H54 (cell line): ENCODE measurements at places on chromosomes 12 and 14.
A peak's percentile ranks its signal among the peaks of the same experiment; 100 is the strongest.

- DNase-seq = no peak
Observed at GRCh38 chr14:53533384-53533970, 380.4 kb upstream of the DDHD1 start.

DNA sequence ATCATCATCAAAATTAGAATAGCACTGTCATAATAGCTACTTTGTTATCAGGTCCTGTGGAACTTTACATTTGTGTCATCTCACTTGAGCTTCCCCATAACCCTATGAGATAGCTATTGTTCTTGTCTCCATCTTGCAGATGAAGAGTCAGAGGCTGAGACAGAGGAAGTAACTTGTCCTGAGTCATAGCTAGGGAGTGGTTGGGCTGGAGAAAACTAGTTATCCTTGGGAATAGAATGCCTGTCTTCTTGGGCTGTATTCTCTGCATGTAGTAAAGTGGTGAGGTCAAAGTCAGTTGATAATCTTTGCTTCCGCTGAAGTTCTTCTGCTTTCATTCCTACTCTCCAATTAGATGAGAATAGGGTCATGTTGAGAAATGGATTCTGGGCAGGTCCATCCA is 117.0 kb downstream of the SMOC1 start:
- peak; percentile 26 for DNase-seq

- no peak for DNase-seq
Observed at GRCh38 chr14:101402936-101403660, 158.2 kb upstream of the DIO3 start.

- DNase-seq = no peak
Observed at GRCh38 chr14:63659726-63660125, 18.1 kb upstream of the WDR89 start.

DNA sequence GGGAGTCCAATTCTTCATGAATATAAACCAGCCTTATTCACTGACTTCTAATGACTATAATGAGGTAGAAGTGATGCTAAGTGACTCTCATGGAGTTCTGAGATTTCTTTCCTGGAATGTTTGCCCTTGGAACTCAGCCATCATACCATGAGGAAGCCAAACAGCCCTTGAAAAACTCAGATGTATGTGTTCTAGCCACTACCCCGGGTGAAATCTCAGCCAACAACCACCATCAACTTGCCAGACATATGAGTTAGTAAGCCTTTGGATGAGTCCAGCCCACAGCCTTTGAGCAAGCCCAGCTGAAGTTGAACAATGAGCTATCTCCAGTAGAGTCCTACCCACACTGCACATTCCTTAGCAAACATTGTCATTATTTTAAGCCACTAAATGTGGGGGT is 149.5 kb downstream of the SLC6A15 start:
- no peak for DNase-seq

DNA sequence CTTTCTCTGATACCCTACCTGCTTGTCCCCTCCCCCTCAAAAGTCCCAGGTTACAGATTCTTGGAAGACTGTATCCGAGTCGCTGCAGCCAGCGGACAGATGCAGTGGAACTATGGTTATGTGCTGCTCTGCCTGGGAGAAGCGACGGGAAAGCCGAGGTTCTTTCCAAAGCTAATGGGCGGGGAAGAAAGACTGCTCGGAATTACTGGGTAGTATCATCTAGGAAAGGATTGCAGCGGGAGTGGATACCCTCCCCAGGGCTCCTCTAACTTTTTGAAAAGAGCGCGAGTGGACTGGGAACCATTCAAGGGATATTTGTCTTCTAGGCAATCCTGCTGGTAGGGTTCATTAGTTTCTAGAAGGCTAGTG is 1.4 kb downstream of the PTHLH start:
- no peak for DNase-seq

DNA sequence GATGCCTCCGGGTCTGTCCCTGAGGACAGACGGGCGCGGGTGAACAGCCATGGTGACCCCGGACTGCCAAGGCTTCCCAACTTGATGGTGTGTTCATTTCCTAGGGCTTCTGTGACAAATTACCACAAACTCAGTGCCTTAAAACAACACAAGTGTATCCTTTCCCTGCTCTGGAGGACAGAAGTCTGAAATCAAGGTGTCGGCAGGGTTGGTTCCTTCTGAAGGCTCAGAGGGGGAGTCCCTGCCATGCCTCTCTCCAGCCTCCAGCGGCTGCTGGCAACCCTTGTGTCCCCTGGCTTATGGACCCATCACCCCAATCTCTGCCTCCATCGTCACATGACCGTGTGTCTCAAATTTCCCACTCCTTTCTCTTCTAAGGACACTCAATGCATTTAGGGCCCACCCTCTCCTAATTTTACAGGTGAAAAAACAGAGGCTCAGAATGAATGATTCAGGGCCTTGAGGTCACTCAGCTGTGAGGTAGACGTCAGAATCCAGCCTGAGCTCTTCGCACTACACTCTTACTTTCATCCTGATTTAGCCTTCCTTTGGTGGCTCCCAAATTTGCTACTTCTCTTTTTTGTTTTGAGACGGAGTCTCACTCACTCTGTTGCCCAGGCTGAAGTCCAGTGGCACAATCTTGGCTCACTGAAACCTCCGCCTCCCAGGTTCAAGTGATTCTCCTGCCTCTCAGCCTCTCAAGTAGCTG is 45.4 kb downstream of the VCPKMT start:
- DNase-seq = no peak

- no peak for DNase-seq
Observed at GRCh38 chr12:32826807-32827412, 69.7 kb downstream of the PKP2 start.

DNA sequence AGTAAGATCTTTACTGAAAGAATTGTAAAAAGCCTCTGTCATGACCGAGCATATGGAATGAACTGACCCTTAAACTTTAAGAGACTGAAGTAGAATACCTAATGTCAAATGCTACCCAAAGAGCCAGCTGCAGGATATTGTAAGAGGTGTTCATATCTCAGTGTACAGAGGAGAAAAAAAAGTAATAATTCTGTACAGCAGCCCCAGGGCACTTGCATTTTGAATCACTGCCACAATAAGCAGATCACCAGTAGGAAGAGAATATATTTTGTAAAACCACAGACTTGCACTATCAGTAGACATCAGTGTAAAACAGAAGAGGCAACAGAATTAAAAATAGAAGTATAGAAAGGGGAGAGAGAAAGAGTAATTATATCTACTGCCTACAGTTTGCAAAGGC is 162.6 kb downstream of the PPFIA2 start:
- no peak for DNase-seq

DNA sequence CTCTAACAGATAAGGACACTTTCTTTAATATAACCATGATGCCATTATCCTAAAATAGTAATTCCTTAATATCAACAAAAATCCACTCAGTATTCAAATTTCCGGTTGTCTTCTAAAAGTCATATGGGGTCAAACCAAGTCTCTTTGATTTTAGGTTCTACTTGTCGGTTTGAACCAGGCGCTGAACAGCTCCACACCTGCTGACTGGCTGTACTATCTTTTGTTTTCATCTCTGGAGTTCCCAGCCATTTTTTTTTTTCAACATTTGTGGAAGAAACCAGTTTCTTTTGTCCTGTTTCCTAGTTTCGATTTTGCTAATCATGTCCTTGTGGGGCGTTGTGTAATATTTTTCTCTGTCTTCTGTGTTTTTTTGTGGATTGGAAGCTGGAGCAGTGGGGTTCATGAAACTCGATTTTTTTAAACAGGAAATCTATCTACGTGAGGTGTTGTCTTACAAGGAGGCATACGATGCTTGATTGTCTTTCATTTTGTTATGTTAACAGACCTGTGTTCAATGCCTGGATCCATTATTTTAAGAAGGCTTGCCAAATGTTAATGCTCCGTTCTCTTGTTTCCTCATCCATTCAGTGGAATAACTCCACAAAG is 50.2 kb downstream of the FZD10 start:
- DNase-seq = no peak

DNA sequence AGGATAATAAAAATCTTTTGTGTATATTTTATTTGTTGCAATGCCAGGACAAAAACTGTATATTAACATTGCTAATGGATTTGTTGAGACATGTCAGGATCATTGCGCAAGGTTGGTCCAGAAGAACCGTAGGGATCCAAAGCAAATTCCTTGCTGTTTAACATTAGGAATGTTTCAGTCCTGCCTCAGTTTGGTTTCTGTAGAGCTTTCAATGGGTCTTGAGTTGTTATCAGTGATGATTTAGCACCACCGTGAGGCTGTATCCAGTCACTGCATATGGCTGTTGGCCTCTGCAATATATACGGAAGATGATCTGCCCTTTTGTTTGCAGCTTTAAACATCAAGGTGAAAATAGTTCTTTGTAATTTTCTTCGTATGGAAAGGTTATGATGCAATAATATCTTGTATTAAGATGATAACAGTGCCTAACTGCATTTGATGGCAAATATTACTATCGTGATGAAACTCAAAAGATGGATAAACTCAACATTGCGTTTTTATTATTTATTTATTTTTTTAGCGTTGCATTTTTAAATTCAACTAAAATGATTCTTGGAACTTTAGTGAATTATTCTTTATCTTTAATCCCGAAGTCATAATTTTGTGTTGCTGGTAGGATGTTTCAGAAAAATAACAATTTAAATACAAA is 231.2 kb downstream of the AKAP6 start:
- DNase-seq = peak; percentile 40

DNA sequence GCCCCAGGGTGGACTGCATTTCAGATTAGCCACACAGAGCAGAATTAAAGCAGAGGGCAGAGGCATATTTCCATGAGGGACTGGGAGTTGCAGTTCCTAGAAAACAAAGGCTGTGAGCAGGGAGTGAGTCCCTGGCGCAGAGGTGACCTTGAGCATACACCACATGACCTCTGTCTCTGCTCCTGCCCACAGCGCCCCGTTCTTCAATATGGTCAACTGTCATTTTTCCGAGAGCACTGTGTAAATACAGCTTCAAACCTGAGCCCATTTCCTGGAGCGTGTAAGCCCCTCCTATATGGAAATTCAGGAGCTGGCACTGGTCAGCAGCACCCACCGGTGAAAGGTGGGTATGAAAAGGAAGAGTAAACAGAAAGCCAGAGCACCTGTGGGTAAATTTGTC is 192.2 kb upstream of the PELI2 start:
- no peak for DNase-seq

GRCh38 chr14:31827325-31827724 is 249.8 kb upstream of the ARHGAP5 start:
- no peak for DNase-seq

DNA sequence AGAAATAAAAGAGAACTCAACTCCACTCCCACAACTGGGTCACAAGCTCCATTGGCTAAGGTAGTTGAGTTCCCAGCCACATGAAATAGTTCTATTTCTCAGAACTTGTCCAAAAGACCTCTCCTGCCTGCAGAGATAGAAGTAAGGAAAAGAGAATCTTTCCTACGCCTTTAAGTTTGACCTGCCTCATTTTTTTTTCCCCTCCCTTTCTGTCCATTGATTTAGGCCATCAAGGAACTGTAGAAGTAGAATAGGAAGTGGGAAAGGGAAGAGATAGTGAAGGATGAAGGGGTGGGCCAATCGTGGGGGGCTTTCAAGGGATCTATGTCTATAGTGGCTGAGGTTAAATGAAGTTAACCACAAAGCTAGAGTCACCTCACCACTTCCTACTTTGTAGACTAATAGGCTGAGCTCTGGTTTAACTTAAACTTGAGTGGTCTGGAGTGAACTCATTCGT is 13.9 kb upstream of the NUDT4 start:
- no peak for DNase-seq

DNA sequence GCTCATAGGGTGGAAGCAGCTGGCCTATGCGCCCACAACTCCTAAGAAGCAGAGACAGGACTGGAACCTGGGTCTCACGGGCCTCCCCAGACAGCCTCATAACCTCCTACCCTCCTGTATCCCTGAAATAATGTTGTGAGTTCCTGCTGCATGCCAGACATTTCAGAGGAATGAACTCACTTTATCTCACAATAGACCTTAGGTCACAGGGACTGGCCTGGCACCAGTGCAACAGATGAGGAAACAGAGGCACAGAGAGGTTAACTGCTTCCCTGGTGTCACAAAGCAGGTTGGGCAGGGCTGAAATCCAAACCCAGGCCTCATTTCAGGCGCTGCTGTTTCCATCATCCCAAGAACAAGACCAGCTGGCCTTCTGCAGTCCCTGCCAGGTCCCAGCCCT is 5.3 kb downstream of the PHETA1 start:
- peak; percentile 55 for DNase-seq

GRCh38 chr12:108653082-108653516 is 19.4 kb upstream of the SELPLG start:
- DNase-seq = no peak

GRCh38 chr14:35506927-35507326 is 27.0 kb upstream of the INSM2 start:
- no peak for DNase-seq

DNA sequence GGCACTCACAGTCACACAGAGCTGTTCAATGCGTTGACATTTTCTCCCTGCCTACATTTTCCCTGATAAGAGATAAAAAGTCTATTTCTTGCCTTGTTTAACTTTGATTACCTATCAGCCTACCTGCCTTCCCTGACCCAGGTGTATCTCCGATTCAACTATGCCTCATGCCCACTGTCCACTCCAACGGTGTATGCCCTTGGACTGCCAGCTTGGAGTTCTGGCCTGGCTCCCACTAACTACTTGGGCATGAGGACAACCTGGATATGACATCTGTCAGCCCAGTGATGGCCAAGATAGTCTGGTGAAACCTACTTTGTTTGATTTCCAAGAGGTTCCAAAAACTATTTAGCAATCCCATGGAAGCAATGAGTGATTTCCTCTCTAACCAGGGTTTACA is 93.0 kb upstream of the PELI2 start:
- no peak for DNase-seq

DNA sequence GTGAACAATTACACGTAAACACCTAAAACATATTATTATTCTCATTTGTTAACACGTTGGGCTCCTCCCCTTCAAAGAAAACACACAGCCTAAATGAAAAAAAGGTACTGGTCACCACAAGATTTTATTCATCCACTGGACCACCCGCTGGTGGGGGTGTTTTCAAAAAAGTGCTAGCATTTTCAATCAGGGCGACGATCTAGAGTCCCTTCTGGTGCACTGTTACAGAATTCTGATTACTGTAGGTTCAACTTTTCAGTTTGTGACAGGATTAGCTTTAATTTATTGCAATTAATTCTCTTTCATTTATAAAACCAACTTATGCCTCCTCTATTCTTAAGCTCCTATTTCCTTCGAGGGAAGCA is 443 bp downstream of the MAGOHB start:
- no peak for DNase-seq

- DNase-seq = no peak
Observed at GRCh38 chr14:69586404-69586803, 11.7 kb upstream of the CCDC177 start.

DNA sequence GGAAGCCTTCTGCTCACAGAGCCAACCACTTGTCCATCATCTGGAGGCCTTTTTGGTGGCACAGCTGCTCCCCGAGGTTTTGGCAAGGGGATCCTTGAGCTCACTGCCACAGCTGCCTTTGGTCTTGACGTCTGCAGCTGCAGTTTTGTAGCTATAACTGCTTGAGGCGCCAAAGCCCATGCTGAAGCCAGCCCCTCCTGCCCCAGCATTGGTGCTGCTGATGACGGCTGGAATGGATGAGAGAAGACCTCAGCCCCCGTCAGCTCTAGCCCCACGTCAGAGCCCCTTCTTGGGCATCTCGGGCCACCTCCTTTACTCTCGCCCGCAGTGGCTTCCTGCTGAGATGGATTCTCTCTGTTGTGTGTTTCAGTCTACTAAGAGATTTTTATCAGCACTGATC is 12.3 kb upstream of the KRT74 start:
- no peak for DNase-seq

- no peak for DNase-seq
Observed at GRCh38 chr14:36315159-36315853, 5.1 kb downstream of the MBIP start.
